Glomerular endothelial cell (primary cell): ENCODE measurements at places on chromosomes 11 and 22. TPM values are rescaled to one million over a fixed set of nuclear protein-coding genes. Genes with fewer than 3 reads are reported as not detected.

The MYBPC3 gene
- not detected in 2 replicates for total RNA-seq

DNA sequence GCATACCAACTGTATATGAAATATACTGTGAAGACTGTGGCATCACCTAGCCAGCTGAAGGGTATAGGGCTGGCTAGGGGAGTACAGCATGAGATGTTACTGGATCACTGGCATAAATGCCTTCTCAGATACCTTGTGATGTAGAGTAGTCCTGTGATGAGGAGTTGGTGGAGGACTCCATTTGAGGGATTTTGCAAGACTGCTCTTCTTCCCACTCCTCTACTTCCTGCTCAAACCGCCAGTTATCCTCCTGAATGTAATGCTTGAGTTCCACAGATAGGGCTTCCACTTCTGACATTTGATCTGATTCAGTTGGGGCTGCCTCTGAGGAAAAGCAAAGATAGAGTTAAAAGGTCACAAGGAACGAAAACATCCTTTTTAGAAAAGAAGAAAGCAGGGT is 29.3 kb downstream of the CLDN25 start:
- DNase-seq = no peak

DNA sequence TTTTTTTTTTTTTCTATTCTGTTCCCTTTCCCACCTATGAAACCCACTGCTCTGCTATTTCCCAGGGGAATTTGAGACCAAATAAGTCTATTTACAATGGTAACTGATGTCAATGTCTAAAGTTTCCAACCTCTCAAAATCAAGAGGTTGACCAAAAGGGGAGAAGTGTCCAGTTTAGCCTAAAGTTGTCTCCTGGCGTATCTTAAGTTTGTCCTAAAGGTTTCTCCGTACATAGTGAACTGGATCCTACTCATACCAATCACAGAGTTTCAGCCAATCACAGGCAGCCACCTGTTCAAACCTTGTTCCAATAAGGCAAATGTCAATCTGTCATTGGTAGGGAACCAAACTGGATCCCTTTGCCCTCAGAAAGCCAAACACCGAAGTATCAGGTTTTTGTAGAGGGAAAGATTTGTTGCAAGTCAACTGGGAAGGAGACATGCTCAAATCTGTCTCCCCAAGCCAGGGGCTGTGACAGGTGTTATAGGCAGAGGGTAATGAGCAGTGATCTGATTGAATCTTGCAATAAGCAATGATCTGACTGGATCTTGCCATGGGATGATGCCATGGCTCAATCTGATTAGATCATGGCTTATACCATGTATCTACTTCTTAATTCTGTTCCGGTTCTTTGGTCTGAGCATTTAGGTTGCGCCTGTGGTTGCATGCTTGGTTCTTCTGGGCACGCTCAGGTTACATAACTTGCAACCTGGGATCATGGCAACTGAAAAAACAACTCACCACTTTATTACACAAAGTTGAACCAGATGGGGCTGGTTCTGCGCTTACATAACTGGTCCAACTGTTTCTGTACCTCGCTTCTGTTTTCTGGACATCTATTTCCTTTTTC is 1.1 kb upstream of the VPS37C start:
- DNase-seq = no peak

DNA sequence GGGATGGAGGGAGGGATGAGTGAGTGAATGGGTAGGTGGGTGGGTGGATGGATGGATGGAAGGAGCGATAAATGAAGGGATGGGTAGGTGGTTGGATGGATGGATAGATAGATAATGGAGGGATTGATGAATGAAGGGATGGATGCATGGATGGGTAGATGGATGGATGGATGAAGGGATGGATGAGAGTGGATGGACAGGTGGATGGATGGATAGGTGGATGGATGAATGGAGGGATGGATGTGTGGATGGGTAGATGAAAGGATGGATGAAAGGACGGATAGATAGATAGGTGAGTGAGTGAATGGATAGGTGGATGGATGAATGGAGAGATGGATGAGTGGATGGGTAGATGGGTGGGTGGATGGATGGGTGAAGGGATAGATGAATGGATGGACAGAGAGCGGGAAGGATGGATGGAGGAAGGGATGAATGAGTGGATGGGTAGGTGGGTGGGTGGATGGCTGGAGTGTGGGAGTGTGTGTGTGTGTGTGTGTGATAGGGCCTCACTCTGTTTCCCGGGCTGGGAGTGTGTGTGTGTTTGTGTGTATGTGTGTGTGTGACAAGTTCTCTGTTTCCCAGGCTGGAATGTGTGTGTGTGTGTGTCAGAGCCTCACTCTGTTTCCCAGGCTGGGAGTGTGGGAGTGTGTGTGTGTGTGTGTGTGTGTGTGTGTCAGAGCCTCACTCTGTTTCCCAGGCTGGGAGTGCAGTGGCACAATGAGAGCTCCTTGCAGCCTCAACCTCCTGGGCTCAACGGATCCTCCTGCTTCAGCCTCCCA is 2.1 kb upstream of the PRR33 start:
- no peak for DNase-seq

DNA sequence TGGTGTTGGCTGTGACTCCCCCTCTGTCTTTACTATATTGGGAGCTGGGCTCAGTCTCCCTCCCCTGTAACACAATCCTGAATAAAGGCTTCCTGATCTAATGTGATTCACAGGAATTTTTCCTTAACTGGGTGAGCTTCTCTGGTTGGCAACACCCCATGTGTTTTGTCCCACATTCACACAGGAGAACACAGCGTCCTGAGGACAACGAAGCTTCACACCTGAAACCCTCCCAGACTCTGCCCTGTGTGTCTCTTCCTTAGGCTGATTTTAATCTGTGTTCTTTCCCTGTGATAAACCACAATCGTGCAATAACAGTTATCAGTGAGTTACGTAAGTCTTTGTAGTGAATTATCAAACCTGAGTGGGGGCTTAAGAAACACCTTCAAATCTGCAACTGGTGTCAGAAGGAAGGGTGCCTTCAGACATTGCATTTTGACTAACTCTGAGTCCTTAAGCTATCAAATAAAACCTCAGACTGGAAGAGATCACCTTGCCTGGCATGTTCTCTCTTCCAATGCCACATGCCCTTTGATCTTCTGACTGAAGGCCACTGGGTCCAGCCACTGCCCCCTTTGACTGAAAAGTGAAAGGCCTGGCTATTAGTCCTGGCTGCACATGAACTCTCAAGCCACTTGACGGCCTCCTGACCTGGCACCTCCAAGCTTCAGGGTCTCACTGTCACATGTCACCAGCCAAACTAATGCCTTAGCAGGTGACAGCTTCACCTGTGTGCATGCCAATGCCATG is 17.3 kb downstream of the APOL3 start:
- no peak for DNase-seq

- no peak for DNase-seq
Observed at GRCh38 chr22:23237201-23237798, 57.0 kb downstream of the BCR start.

DNA sequence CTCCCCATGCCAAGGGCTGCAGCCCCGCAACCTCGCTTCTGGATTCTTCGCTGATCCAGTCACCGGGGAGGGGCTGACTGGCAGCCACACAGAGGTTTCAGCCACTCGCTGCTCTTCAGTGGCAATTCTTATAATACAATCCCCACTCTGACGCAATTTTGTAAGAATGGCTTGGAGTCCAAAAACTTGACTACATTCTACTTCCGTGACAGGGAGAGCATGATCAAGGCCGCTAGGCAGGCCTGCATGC is 14.9 kb downstream of the PPM1F start:
- no peak for DNase-seq

DNA sequence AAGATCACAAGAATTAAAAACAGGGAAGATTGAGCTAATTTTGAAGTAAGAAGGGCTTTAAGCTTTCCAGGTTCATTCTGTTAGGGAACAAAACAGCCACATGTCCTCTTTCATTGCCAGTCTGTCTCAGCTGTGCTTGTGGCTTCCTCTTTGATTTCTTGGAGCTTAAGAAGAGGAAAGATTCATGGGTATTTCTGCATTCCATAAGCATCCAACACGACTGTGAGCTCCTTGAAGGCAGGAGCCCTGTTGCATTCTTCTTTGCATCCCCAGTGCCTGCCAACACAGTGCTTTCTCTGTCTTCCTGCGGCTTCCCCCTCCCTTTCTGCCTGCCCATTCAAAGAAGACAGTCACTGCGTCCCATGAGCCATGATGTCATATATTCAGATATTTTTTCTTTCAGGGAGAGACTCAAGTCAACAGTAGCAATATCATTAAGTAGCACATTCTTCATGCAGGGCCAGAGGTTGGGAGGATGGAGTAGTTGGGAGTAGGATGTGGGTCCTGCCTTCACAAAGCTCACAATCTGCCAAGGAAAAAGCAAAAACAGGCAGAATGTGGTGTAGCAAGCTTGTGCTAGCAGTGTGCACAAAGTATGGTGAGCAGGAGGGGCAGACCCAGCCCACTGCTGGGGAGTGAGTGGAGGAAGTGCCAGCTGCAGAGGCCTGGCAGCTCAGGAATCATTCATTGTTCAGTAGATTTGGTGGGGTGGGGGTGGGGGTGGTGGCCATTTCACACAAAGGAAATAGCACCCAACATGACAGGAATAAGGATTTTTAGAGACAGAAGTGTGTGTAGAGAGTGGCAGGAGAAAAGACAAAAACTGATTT is 162.1 kb upstream of the RASSF10 start:
- no peak for DNase-seq

The EXPH5 gene
- total RNA-seq = 0.82 TPM in 2 replicates

The PATE2 gene
- 0.93 TPM in 1 of 2 replicates, not detected in the other for total RNA-seq

GRCh38 chr22:42872821-42873220 is 15.7 kb upstream of the ARFGAP3 start:
- no peak for DNase-seq

The HEPN1 gene
- 0.18 TPM in 1 of 2 replicates, not detected in the other for total RNA-seq
